Left lung (tissue), 14 donors: ENCODE measurements at places on chromosomes 4 and X. TPM values are rescaled to one million over a fixed set of nuclear protein-coding genes. Genes with fewer than 3 reads are reported as not detected.

PRDX4 gene
- polyA plus RNA-seq = 91.5 TPM

RIPPLY1 gene
- 0.28 TPM for polyA plus RNA-seq

FAM47A gene
- not detected for polyA plus RNA-seq

CYSLTR1 gene
- 2.3 TPM for polyA plus RNA-seq

MGARP gene
- polyA plus RNA-seq = 0.55 TPM

- no peak for DNase-seq
Observed at GRCh38 chrX:120736989-120737388, 107.1 kb upstream of the C1GALT1C1 start.

DNA sequence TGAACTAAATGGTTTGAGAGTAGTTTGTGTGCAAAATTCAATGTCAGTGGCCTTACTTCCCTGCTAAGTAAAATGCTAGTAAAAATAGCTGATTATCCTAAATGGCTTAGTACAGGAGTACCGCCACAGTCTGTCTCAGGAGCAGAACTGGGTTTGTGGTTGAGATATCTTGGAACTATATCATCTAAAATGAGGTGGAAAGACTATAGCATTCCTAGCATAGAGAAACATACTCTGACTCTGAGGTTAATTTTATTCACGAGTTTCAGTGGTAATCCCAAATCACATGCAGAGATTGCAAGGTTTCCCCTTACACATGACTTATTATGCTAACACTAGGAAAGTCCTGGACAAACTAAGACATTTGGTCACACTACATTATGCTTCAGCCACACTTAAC lies 70.4 kb downstream of the OR13H1 start:
- DNase-seq = no peak

DNA sequence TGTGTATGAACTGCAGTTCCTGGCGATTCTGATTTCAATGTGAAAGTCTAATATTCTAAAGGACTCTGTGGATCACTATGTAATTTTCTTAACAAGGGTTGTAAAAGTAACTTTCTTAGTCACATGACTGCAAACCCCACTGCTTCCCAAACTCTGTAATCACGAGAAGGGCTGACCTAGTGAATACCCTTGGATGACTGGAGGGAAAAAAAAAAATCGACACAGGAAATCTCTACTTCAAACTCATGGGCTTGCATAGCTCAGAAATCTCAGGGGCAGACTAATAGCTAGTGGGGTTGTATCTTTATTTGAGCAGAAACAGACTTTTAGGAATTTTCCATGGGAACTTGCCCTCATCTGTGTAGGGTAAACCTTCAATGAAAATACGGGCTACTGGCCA lies 4.8 kb upstream of the MXRA5 start:
- DNase-seq = no peak

GRCh38 chr4:31366041-31366440 lies 645.9 kb downstream of the PCDH7 start:
- DNase-seq = no peak

GRCh38 chrX:30649859-30650258 lies 3.4 kb upstream of the GK start:
- no peak for DNase-seq

DNA sequence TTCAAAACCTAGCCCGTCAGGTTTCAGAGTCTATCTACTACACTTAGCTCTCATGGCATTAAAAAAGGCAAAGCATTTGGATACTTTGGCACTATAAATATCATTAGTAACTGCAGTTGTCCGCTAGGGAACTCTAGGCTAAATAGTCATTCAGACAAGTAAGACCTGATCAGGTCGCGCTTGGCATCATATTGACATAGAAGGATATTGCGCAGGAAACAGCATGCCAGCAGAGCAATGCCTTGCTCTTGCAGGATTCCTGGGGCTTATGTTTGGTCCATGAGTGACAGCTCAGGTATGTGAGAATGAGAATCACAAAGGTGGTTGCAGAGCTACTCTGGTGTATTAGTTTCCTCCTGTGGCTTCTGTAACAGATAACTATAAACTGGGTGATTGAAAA lies 62.7 kb downstream of the KDM6A start:
- no peak for DNase-seq
